ENCODE measurements at places on chromosomes 3 and 15.

DNA sequence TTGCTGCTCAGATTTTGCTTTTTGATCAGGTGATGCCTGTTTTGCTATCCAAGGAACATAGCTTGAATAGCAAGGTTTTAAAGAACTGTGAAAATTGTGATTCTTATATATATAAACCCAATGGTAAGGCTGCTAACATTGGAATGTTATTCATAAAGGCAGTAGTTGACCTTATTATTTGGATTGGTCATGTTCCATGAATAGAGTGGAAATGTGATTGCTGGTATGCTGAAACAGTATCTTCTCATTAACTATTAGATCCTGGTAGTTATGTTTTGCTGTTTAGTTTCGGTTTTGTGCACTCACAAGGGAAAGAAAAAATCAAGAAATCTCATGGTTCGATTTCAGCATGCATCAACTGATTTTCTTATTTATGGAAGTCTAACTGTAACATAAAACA is 78.7 kb upstream of the NPHP3 start:
- no peak for DNase-seq

DNA sequence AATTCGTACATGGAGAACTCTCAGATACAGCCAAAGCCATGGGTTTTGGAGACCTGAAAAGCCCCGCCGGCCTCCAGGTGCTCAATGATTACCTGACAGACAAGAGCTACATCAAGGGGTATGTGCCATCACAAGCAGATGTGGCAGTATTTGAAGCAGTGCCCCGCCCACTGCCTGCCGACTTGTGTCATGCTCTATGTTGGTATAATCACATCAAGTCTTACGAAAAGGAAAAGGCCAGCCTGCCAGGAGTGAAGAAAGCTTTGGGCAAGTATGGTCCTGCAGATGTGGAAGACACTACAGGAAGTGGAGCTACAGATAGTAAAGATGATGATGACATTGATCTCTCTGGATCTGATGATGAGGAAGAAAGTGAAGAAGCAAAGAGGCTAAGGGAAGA is 23.5 kb downstream of the MYO5A start:
- no peak for DNase-seq

GRCh38 chr3:109330405-109330804 is 6.9 kb downstream of the DPPA4 start:
- DNase-seq = no peak

GRCh38 chr3:126134219-126134975 is 46.0 kb downstream of the ALDH1L1 start:
- DNase-seq = peak; percentile 62

- DNase-seq = no peak
Measured at GRCh38 chr15:76309601-76310330, 1.5 kb downstream of the ETFA start.
